ENCODE measurements at places on chromosomes 7 and 10. TPM values are rescaled to one million over a fixed set of nuclear protein-coding genes. Genes with fewer than 3 reads are reported as not detected.

DPP6 gene
- total RNA-seq: not detected

OR2A7 gene
- 0.98 TPM for total RNA-seq

NAT16 gene
- total RNA-seq: not detected

GIMAP6 gene
- 0.18 TPM for total RNA-seq

AMPH gene
- 3.2 TPM for total RNA-seq

EPO gene
- total RNA-seq: not detected

NOBOX gene
- total RNA-seq: not detected

PALD1 gene
- 0.18 TPM for total RNA-seq
